Astrocyte (in vitro differentiated cells and primary cell): ENCODE measurements at places on chromosomes 2 and 18. TPM values are rescaled to one million over a fixed set of nuclear protein-coding genes. Genes with fewer than 3 reads are reported as not detected.

DNA sequence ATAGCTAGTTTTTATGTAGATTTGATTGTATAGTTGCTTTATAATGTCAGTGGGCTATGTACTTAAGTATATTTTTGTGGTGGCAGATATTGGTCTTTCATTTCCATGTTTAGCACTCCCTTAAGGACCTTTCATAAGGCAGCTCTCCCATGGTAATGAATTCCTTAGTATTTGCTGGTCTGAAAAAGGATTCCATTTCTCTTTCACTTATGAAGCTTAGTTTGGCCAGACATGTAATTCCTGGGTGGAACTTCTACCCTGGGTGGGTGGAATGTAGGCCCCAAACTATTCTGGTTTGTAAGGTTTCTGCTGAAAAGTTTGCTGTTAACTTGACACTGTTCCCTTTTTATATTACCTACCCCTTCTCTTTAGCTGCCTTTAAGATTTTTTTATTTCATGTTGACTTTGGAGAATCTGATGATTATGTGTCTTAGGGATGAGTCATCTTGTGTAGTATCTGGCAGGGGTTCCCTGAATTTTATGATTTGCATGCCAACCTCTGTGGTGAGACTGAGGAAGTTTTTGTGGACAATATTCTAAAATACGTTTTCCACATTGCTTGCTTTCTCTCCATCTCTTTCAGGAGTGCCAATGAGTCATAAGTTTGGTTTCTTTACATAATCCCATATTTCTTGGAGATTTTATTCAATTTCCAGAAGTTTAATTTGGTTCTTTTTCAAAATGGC is 65.4 kb upstream of the VRK2 start:
- no peak overlapping the region for H3K27ac ChIP-seq
- H3K4me1 ChIP-seq = peaks cover 7% of the 10 kb centered on the region
- no peak overlapping the region for H3K4me3 ChIP-seq
- H3K27me3 ChIP-seq = no peaks in the 10 kb centered on the region

The AMER3 gene
- total RNA-seq = 0.07 TPM in 1 of 2 replicates, not detected in the other

DNA sequence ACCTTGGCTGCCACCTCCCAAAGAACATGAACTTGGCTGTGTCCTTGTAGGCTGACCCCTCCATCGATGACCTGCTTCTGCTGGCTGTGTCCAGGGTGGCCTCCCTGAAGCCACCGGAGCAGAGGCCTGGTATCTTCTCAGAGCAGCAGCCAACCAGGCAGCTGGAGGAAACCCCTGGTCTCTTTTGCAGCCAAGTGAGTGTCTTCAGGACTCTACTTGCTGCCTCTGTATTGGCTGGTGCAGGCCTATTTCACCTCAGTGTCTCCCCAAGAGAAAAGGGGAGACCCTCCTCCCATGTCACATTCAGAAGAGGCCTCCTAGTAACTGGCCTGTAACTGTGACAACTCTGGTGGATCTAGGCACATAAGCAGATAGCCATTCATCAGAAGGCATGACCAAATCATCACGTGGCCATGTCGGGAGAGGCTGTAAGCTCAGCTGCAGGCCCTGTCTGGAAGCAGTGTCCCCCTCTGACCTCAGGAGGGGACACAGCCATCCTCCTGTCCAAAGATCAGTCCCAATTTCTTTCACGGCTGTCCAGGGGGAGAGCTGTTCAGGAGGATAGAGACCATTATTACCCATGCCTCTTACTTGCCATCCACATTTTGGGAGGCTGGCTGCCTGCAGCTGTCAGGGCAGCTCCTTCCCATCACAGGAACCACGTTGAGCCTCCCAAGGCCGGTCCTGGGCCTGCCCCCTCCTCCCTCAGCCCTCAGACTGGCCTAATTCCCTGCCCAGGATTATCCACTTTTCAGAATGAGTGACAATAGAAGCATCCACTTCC is 20.9 kb upstream of the ROCK2 start:
- H3K27me3 ChIP-seq = no peaks in the 10 kb centered on the region
- H3K4me3 ChIP-seq = no peak overlapping the region
- no peaks in the 10 kb centered on the region for H3K36me3 ChIP-seq
- no peaks in the 10 kb centered on the region for H3K4me1 ChIP-seq

GRCh38 chr2:61091485-61091884 is 25.8 kb downstream of the SANBR start:
- no peak overlapping the region for H3K4me3 ChIP-seq
- no peaks in the 10 kb centered on the region for H3K27me3 ChIP-seq
- H3K4me1 ChIP-seq = no peaks in the 10 kb centered on the region
- peaks cover 10% of the 10 kb centered on the region for H3K36me3 ChIP-seq
- DNase-seq = no peak

DNA sequence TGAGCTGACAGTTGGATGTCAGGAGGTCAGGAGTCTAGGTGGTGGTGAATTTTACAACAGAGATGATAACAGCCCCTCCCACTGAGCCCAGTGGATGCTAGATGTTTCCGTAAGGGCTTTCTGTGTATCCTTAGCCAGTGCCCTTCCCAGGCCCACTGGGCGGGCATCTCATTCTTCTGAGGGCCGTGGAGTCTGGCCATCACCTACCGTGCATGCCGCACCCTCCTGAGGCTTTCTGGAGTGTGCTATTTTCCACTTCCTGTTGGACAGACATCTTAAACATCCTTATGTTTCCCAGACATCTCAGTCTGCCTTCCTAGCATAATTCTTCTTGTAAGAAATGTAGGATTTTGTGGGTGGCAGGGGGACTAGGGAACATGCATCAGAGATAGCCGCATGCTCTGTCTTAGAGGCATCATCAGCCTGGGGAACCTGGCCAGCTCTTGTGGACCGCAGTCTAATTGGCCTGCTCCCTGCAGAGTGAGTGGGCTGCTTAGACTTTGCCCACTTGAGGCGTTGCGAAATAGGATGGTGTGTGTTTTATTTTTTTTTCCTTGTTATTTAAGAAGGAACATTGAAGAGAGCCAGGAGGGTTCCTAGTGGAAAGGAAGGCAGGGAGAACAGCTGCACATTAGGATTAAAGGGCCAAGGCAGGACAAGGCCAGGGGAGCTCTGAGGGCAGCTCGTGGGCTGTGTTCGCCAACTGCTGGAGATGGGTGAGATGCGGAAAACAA is 135.8 kb downstream of the SH3RF3 start:
- peak; percentile 78 for DNase-seq
- peaks cover 2% of the 10 kb centered on the region for H3K27me3 ChIP-seq
- H3K36me3 ChIP-seq = no peaks in the 10 kb centered on the region

GRCh38 chr2:156300337-156300736 is 32.2 kb downstream of the NR4A2 start:
- no peak for DNase-seq
- H3K36me3 ChIP-seq = no peaks in the 10 kb centered on the region
- no peak overlapping the region for H3K4me3 ChIP-seq
- H3K27ac ChIP-seq = no peak overlapping the region
- H3K27me3 ChIP-seq = no peaks in the 10 kb centered on the region
- H3K4me1 ChIP-seq = no peaks in the 10 kb centered on the region

The ERMN gene
- total RNA-seq = 0.14 and 0.82 TPM in 2 replicates

DNA sequence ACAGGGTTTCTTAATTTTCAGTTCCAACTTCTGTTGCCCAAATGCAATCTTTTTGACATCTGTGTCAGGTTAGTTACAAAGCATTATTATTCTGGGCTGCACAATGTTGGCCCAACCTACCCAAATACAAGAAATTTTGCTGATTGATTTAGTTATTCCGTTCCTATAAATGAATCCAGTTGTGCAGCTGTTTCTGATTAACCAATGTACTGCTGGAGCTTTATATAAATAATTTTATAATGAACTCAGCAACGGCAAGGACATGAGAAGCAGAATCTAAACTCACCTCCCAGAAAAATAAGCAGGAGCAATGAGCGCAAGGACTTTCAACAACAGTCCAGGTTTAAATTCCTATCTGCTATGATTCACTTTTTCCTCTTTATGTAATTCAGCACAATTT is 76.3 kb upstream of the WIPF1 start:
- H3K27me3 ChIP-seq = no peaks in the 10 kb centered on the region
- H3K4me1 ChIP-seq = no peaks in the 10 kb centered on the region
- H3K27ac ChIP-seq = no peak overlapping the region

GRCh38 chr2:25362434-25363145 is 20.9 kb upstream of the DNMT3A start:
- peaks cover 4% of the 10 kb centered on the region for H3K4me1 ChIP-seq
- H3K36me3 ChIP-seq = no peaks in the 10 kb centered on the region
- no peak overlapping the region for H3K27ac ChIP-seq
- H3K27me3 ChIP-seq = no peaks in the 10 kb centered on the region
- peak overlapping the region; percentile 42 for H3K4me3 ChIP-seq

The REG3G gene
- total RNA-seq = not detected in 2 replicates

The AP1S3 gene
- 11.1 and 14.3 TPM in 2 replicates for total RNA-seq

- no peaks in the 10 kb centered on the region for H3K4me1 ChIP-seq
- no peaks in the 10 kb centered on the region for H3K27me3 ChIP-seq
- H3K36me3 ChIP-seq = no peaks in the 10 kb centered on the region
These were observed 76.3 kb downstream of the CAPN13 start for GRCh38 chr2:30730736-30731647.

DNA sequence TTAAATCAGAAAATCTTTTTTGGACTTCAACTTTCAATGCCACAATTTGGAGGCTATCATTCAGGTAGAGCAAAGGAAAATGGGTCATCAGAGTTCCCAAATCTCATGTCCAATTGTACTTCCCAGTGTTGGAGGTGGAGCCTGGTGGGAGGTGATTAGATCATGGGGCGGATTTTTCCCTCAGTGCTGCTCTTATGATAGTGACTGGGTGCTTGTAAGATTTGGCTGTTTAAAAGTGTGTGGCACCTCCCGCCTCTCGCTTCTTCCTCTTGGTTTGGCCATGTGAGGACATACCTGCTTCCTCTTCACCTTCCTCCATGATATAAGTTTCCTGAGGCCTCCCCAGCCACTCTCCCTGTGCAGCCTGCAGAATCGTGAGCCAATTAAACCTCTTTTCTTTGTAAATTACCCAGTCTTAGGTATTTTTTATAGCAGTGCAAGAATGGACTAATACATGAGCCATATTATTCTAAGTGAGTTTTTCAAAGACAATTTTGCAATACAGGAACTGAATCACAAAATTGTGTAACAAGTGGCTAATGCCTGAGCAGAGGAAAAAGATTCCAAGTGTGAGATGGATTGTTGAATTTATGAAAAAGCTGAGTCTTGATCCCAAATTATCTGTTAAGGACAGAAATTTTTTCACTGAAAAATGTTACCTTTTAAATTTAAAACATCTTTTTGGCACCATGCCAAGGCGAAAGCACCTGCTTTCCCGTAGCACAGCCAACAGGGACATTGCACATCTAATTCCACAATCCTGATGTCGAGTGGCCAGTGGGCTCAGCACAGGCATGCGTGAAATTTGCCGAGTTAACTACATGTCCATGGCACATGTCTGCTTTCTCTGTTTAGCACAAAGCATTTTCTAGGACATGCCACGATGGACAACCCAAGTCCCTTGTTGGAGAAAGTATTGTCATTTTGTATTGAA is 150.9 kb downstream of the COL6A3 start:
- H3K4me1 ChIP-seq = peaks cover 17% of the 10 kb centered on the region
- DNase-seq = peak; percentile 74
- H3K4me3 ChIP-seq = no peak overlapping the region
- H3K36me3 ChIP-seq = no peaks in the 10 kb centered on the region
- no peaks in the 10 kb centered on the region for H3K27me3 ChIP-seq
- peak overlapping the region; percentile 93 for H3K27ac ChIP-seq

- H3K4me1 ChIP-seq = no peaks in the 10 kb centered on the region
- no peaks in the 10 kb centered on the region for H3K36me3 ChIP-seq
- no peak overlapping the region for H3K27ac ChIP-seq
- peaks cover 5% of the 10 kb centered on the region for H3K27me3 ChIP-seq
- H3K4me3 ChIP-seq = no peak overlapping the region
These were observed 59.5 kb downstream of the ACKR3 start for GRCh38 chr2:236628981-236629605.

GRCh38 chr18:25875551-25876240 is 214.7 kb downstream of the SS18 start:
- no peaks in the 10 kb centered on the region for H3K27me3 ChIP-seq
- no peak overlapping the region for H3K27ac ChIP-seq
- no peak for DNase-seq
- no peak overlapping the region for H3K4me3 ChIP-seq
- no peaks in the 10 kb centered on the region for H3K4me1 ChIP-seq

The DIPK1C gene
- not detected in 2 replicates for total RNA-seq

- H3K4me3 ChIP-seq = no peak overlapping the region
- DNase-seq = peak; percentile 6
- H3K36me3 ChIP-seq = no peaks in the 10 kb centered on the region
- H3K4me1 ChIP-seq = no peaks in the 10 kb centered on the region
- no peaks in the 10 kb centered on the region for H3K27me3 ChIP-seq
These were observed 102.5 kb upstream of the PIEZO2 start for GRCh38 chr18:11251891-11252270.

GRCh38 chr2:5287558-5288334 is 404.4 kb upstream of the SOX11 start:
- DNase-seq = peak; percentile 15
- H3K27me3 ChIP-seq = no peaks in the 10 kb centered on the region

- peak within 1 kb of the TSS; percentile 72 for H3K4me3 ChIP-seq
- peaks cover 3% of the 10 kb centered on the region for H3K27me3 ChIP-seq
- H3K27ac ChIP-seq = peak within 1 kb of the TSS; percentile 88
- H3K36me3 ChIP-seq = peaks cover 3% of the 10 kb centered on the region
- peak; percentile 65 for DNase-seq
These were observed at the start of gene IRS1 for GRCh38 chr2:226799211-226799975. TSS of gene IRS1 (minus strand) at chr2:226799820. CDS start at chr2:226798738, 1,082 bp downstream.

DNA sequence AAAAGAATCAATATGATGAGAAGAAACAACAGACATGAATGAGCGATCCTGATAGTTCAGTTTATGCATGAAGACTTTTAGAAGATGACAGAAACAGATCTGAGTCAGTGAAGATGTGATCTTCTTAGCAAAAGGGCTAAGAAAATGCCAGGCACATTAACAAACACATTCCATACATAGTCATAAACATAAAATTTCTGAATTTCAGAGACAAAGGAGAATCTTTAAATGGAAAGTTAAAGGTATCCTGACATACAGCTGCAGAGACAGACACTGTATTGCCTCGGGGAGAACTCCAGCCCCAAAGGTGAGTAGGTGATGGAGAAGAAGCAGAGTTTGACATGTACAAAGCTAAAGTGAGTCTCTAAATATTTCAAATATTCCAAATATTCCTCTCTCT is 40.6 kb upstream of the FN1 start:
- H3K27ac ChIP-seq = peak overlapping the region; percentile 18
- no peak for DNase-seq
- no peak overlapping the region for H3K4me3 ChIP-seq

GRCh38 chr2:121825003-121825950 is 69.8 kb downstream of the TSN start:
- H3K27ac ChIP-seq = no peak overlapping the region
- DNase-seq = no peak
- no peaks in the 10 kb centered on the region for H3K4me1 ChIP-seq
- H3K4me3 ChIP-seq = no peak overlapping the region
- H3K36me3 ChIP-seq = no peaks in the 10 kb centered on the region

The TFCP2L1 gene
- 0.05 TPM in 1 of 2 replicates, not detected in the other for total RNA-seq

The CIB4 gene
- not detected in 2 replicates for total RNA-seq

The RGPD3 gene
- 0.10 and 0.16 TPM in 2 replicates for total RNA-seq

DNA sequence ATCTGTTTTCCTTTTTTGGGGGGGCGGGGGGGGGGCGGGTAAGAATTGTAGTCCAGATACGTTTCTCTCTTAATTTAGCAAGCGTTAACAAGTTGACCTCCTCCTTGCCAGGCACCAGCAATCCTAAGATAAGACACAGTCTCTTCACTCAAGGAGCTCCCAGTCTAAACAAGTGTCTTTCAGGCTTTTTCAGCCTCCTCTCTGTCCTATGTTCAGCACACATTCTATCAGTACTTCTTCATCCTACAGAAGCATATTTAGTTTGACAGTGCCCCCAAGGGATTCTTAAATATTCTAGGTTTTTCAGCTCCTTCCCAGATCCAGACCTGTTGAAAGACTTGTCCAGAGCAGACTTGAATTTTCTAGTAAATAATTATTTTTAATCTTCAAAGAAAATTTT is 2.7 kb downstream of the PPP1CB start:
- no peak overlapping the region for H3K27ac ChIP-seq
- H3K36me3 ChIP-seq = no peaks in the 10 kb centered on the region
- H3K4me3 ChIP-seq = no peak overlapping the region
- DNase-seq = no peak
